ENCODE measurements at places on chromosomes 12 and 14.

GRCh38 chr14:93092606-93093556, 22.8 kb downstream of the ITPK1 start:
- no peak for DNase-seq

DNA sequence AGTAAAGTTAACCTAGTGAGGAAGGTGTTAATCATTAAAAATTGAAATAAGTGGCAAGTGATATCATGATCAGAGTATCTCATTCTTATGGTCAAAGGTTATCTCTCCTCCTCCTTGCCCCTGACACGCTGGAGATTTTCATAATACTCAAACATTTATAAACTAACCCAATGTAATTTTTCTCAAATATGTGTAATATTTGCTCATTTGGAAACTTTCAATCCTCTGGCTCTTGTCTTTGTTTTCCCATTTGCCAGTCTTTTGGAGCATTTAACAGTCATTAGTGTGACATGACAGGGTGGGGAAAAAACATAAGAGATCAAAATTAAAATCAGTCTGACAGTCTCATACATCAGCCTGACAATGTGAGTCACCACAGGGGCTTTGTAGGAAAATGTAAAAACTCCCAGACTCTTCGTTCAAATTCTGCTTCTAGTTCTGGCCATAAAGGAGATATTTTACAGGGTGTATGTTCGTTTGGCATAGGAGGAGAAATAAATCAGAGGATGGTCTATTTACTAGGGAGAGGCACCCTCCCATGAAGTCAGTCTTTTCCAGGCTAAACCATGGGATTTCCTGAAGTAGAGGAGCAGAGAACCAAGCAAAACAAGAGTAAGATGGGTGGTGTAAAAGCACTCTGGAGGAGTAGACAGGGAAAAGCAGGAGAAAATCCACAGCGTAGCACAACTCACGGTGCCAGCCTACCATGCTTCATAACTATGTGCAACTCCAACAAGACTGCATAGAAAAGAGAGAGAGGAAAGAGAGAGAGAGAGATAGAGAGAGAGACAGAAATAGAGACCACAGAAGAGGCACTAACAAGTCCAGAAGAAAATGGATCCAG, 369.2 kb upstream of the PDE3A start:
- DNase-seq, result no peak

DNA sequence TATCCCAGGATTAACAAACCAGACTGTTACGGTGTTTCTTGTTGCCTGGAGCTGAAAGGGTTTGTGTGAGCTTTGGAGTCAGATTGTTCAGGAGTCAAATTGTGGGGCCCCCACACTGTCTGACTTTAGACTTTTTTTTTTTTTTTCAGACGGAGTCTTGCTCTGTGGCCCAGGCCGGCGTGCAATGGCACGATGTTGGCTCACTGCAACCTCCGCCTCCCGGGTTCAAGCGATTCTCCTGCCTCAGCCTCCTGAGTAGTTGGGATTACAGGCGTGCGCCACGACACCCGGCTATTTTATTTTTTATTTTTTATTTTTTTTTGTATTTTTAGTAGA, 847 bp downstream of the TSFM start:
- DNase-seq, result no peak

DNA sequence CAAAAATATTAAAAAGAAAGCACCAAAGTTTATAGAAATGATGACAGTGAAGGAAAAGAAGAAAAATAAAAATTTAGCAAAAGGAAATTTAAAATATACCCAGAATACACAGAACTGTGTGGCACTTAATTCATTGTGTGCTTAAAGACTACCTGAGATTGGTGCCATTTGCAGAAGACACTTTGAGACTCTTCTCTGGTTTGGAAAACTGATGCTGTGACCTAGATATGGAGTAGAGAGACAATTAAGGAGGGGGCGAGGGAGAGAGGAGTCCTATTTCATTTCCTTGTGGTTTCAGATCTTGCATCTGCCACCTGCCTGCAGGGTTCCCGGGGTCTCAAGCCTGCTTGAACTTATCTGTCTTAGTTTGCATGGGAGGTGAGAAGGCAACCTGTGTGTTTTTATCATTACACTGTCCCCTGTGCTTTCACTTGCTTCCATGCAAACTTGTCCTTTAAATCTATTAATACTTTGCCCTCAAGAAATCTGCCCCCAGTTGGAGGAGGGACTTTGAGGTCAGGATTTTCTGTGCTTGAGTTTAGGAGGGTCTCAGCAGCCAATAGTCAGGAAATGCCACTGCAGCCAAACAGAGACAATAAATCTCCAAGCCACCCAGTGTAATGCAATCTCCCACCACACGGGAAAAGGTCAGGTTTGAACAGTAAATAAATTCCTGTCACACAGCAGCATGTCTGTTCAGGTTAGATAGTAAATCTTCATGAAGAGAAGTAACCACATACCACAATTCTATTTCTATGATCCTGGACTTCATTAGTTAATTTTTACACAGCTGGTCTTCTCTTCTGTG, 119.4 kb downstream of the CAND1 start:
- no peak for DNase-seq

DNA sequence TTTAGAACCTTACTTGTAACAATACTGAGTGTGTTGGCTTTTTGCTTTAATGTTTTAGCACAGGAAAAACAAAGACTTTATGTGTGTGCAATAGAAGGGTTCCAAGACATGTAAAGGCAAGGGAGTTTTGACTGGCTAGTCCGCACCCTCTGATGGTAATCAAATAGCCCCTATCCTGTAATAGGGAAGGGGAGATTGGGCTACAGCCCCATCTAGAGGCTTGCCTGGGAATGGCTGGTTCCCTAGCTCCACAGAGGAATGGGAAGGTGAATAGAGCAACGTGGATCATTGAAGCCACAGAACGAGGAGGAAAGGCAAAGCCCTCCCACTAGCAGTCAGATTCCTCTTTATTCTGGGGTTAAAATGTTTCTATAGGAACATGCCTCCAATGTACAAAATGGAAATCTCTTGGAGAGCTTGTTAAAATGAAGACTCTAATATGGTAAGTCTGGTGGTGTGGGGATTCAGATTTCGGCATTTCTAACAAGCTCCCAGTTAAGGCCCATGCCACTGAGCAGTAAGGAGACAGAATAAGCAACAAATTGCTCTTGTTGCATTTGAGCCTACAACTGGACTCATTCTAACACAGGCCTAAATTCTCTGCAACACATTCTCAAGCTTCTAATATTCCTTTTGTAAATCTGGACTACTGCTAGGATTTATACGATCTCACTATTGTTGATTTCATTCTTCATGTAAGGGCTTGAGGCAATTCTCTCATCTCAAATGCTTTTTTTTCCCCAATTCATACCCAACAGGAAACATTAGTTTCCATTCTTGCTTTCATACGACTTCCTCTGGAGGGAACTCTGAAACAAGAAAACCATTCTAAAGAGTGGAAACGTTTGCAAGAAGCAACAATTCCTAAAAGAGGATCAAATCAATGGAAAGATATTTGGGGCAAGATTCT, 57.1 kb downstream of the NIN start:
- DNase-seq, result peak; percentile 9

- no peak for DNase-seq
Measured at GRCh38 chr14:73777420-73777819, 63.2 kb upstream of the PNMA1 start.

GRCh38 chr12:252636-253035, 10.0 kb downstream of the SLC6A13 start:
- no peak for DNase-seq

DNA sequence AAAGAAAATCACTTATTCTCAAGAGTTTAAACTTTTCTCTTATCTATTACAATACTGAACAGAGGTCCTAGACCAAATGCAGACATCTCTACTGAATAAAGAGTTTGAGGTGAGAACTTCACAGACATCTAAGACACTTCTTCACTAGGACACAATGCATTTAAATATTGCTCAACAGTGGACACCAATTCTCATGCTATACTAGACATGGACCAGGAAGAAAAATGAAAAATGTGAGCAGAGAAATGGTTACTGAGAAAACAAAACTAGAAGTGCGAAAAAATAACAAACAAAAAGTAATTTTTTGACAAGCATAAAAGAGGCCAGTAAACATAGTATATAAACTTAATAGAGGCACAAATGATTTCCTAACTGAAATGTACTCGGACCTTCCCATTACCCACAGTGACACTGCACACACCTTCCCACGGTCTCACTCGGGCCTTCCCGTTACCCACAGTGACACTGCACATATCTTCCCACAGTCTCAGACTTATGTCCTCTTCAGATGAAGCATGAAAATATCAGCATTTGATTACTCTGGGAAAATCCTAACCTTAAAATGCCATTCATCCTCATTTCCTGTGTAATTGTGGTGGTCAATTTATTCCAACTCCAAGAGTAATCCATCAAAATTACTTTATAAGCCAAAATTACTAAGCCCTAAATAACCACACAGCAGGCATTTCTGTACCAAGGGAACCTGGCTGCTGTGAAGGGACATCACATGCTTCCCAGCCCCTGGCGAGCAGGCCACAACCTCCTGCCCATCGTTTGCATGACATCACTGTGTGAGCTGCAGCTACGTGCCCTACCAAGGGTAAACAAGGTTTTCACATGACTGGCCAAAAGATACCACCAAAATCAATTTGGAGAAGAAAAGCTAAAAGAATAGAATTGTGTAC, 6.4 kb downstream of the SLC15A4 start:
- DNase-seq, result peak; percentile 90

DNA sequence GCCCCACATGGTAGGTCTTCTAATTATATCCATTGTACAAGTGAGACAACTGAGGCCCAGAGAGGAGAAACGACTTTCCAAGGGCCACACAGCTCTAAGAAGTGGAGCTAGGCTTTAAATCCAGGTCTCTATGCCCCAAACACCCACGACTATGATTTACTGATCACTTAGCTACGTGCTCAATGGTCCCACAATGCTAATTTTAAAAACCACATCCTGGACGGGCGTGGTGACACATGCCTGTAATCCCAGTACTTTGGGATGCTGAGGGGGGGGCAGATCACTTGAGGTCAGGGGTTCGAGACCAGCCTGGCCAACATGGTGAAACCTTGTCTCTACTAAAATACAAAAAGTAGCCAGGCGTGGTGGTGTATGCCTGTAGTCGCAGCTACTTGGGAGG, 8.4 kb upstream of the MLEC start:
- no peak for DNase-seq

GRCh38 chr14:101918065-101918989, 46.0 kb upstream of the DYNC1H1 start:
- no peak for DNase-seq

DNA sequence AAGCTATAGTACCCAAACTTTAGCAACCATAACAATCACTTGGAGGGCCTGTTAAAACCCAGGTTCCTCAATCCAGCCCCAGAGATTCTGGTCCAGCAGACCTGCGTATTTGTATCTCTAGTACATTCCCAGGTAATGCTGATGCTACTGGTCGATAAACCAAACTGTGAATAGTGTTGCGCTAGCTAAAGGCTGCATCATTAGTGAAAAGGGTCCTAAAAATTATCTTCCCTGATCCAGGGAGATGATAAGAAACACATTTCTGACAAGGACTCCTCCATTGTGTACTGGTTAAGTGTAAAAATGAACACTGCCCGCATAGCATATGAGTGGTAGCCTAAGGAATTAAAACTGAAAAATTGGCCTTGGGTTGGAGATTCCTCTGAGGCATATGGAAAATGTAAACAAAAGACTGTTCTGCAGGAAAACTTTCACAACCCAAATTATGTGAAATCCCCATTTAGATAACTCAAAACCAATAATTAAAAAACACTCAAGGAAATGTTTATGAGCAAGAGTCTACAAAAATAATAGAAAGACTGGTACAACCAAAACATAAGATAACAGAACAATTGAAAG, 322.7 kb downstream of the CEP128 start:
- DNase-seq, result no peak

GRCh38 chr14:22564463-22564862, 24.6 kb downstream of the DAD1 start:
- no peak for DNase-seq

DNA sequence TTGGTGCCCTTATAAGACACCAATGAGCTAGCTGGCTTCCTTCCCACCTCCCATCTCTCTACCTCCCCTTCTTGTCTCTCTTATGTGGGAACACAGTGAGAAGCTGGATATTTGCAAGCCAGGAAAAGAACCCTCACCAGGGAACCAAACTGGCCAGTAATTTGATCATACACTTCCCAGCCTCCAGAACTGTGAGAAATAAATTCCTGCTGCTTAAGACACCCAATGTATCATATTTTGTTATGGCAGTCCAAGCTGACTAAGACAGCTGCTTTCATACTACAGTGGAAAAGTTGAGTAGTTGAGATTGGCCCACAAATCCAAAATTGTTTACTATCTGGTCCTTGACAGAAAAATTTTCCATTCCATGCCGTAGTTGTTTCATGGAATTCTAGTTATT, 269.0 kb downstream of the KCNH5 start:
- peak; percentile 5 for DNase-seq

GRCh38 chr14:34571771-34572170, 32.3 kb upstream of the EAPP start:
- no peak for DNase-seq

- no peak for DNase-seq
Measured at GRCh38 chr12:110217996-110218674, 62.9 kb upstream of the ATP2A2 start.

GRCh38 chr12:68121143-68121542, 38.4 kb downstream of the IFNG start:
- DNase-seq, result no peak

GRCh38 chr14:34592623-34593022, 37.3 kb downstream of the SNX6 start:
- DNase-seq, result no peak

- no peak for DNase-seq
Measured at GRCh38 chr14:78202163-78202562, 32.0 kb downstream of the NRXN3 start.

DNA sequence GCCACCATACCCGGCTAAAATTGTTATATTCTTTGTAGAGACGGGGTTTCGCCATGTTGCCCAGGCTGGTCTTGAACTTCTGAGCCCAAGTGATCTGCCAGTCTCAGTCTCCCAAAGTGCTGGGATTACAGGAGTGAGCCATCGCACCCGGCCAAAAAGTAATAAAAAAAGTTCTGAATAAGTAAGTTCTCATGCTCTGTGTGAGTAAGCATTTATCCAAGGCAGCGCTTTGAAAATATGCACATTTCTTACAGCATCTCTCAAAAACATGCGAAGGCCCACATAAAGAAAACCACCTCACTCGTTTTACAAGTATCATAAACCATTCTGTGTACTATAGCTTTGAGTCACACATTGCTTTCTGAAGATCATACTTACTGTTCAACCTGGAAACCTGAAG, 8.6 kb downstream of the GIT2 start:
- no peak for DNase-seq

DNA sequence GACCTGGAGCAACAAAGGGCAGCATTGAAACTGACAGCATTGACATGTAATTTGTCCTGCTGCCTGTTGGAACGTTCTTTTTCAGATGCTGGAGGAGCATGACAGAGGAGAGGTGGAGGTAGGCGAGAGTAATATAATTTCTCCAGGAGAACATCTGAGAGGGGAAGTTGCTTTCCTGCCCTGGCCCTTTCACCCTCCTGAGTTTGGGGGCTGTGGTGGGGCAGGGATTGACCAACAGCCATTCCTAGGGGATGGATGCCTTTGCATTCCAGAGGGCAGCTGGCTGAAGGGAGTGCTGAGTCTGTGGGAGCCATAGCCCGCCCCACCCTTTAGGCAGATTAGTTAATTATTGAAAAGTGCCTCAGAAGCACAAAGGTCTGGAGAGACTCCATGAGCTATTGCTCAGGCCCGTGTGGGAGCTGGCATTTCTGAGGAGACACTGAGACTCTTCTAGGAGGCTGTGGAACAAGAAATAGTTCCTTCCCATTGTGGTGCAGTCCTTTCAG, 73.5 kb downstream of the ARF6 start:
- DNase-seq, result no peak

GRCh38 chr14:34175574-34175973, 224.7 kb upstream of the EGLN3 start:
- DNase-seq, result no peak

GRCh38 chr14:101335061-101335661, 226.1 kb upstream of the DIO3 start:
- peak; percentile 10 for DNase-seq
